GM12878 (cell line): ENCODE measurements at places on chromosomes 1 and 21. TPM values are rescaled to one million over a fixed set of nuclear protein-coding genes. Genes with fewer than 3 reads are reported as not detected.

Gene TSNAX
- polyA plus RNA-seq, result 48.7 and 49.7 TPM in 2 replicates

Gene CTNNBIP1
- 30.4 and 31.8 TPM in 2 replicates for polyA plus RNA-seq

Gene BLACAT1
- polyA plus RNA-seq, result 0.08 TPM in 1 of 2 replicates, not detected in the other

Gene PTAFR
- polyA plus RNA-seq, result 18.2 and 19.0 TPM in 2 replicates

Gene TMEM200B
- 0.25 and 0.34 TPM in 2 replicates for polyA plus RNA-seq

Gene FCN3
- polyA plus RNA-seq, result not detected in 2 replicates

Gene TP73
- polyA plus RNA-seq, result 18.3 and 29.4 TPM in 2 replicates

Gene GBP6
- not detected in 2 replicates for polyA plus RNA-seq
